ENCODE measurements at places on chromosomes 3 and 15.

DNA sequence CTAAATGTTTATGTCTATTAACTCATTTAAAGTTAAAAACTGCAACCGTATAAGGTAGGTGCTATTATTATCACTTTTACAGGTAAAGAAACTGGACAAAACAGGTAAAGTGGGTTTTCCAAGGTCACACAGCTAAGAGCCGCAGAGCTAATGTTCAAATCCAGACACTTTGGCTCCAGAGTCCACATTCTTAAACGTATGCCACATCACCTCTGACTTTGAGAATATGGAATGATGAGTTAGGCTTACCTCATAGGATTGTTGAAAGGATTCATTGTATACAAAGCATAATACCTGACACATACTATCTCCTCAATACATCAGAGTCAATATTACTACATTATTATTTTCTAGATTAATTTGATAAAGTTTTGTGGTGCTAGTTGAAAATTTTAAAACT, 240.9 kb upstream of the STT3B start:
- DNase-seq: no peak

DNA sequence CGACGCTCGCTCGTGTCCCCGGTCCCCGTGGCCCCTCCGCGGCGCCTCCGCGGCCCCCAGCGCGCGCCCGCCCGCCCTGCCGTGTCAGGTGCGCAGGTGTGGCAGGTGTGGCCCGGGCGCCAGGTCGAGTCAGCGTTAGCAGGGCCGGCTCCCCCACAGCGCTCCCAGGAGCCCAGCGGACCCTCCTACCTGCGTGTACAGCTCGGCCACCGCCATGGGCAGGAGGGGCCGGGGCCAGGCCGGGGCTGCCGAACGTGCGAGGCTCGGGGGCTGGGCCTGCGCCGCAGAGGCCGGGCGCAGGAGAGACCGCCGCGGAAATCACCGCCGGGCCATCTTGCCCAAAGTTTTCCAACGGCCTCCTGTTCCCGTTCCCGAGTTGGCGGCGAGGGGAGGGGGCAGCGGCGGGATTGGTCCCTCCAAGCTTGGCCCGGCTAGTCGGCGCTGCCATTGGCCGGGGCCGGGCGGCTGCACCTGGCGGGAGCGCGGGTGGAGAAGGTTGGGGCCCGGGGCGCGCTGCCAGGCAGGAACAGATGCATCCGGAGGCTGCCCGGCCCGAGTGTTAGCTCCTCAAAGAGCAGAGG, at the start of gene MYO5C:
Gene MYO5C (minus strand): TSS at position 384 of the 581 bp plus-strand sequence. CDS start 168 bp downstream, at position 216.
- peak; percentile 93 for DNase-seq

DNA sequence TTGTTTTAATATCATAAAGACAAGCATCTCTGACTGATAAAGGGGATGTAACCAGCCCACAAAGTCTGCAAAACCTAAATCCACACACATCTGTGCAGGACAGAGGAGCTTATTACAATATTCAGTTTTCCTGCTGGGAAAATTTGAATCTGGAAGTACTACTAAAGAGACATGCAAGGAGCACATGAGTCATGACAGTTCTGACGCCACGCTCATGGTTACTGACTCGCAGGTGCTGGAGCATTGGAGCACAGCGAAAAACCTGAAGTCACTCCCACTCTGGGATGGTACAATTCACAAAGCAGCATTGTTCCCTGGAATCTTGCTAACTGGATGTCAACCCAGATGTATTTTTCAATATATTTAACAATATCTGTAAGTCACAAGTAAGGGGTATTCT, 7.6 kb upstream of the ISL2 start:
- DNase-seq: no peak

GRCh38 chr3:111809186-111809585, 49.9 kb upstream of the PHLDB2 start:
- no peak for DNase-seq

GRCh38 chr3:168250415-168250861, 154.7 kb upstream of the GOLIM4 start:
- DNase-seq: peak; percentile 4

DNA sequence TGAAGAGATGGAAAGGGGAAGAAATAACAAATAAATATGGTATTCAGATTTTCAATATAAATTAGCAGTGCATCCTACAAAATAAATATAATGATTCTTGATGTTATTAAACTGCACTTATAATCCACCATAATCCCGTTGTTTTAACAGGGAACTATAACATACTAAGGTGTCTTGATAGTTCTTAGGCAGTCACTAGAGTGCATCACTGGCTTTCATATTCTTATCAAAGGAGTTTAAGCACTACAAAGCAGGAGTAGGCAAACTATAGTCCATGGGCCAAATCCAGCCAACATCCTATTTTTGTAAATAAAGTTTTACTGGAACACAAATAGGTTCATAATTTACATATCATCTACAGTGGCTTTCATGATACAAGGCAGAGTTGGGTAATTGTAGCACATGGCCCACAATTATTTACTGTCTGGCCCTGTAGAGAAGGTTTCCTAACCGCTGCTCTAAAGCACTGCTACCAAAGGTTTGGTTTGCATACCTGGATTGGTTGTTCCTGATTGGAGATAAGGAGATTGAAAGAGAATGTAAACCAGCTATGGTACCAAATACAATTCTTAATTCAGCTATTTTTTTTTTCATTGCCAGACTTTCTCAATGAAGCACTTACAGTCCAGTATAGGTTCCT, 104.3 kb downstream of the ZNF280D start:
- DNase-seq: no peak

DNA sequence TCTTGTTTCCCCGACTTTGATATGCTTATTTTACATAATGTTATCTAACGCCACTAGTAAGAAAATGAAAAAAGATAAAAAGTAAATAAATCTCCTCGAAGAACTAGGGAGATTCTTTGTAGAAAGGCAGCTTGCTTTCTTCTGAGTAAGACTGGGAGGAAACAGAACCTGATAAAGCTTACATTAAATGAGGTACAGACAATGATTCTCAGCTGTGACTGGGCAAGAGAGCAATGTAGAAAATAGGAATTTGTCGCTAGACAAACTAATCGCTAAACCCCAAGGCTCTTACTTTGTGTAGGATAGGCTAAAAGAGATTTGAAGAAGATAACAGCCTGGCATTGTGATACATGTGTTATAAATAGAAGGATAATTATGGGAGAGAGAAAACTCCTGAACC, 919.0 kb upstream of the ALCAM start:
- no peak for DNase-seq

DNA sequence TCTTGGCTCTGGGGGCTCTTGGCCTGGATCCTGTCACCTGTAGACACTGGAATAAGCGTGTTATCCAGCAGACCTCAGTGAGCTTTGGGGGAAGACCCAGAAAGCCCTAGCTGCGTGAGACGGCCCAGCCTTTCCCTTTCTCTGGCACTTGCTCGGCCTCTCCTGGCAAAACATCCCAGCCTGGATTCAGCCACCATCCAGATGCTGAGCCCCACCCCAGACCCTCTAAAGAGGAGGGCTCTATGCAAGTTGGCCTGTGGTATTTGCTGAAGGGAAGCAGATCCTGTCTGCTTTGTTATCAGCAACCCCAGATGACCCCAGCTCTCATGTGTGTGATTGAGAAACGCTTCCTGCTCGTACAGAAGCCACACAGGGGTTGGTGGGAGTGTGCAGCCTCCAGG, 267.2 kb downstream of the FAM43A start:
- peak; percentile 48 for DNase-seq

DNA sequence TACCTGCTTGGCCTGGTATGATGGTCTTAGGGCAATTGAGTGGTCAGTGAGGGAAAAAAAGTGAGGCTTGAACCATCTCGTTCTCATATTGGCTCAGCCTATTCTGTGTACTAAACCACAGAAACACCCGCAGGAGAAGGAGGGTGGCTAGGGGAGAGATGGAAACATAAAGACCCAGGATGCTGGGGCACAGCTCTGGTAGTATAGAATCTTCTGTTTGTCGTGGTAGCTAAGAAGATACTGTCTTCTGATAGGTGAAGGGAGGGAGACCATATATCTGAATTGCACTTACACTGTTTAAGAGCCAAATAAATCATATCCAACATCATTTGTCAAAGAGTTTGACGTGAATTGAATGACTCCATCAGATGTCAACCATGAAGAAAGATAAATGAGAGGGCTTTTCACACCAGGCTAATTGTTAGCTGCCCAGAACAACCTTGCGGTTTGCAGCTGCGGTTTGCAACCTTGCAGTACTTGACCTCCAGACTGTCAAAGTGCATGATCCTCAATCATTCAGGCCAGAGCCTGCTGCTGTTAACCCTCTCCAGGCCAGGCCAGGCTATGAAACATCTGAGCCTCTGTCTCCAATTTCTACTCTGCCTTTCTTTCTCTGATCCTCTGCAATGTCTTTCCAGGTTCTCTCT, 40.9 kb upstream of the PIK3R4 start:
- DNase-seq: no peak

DNA sequence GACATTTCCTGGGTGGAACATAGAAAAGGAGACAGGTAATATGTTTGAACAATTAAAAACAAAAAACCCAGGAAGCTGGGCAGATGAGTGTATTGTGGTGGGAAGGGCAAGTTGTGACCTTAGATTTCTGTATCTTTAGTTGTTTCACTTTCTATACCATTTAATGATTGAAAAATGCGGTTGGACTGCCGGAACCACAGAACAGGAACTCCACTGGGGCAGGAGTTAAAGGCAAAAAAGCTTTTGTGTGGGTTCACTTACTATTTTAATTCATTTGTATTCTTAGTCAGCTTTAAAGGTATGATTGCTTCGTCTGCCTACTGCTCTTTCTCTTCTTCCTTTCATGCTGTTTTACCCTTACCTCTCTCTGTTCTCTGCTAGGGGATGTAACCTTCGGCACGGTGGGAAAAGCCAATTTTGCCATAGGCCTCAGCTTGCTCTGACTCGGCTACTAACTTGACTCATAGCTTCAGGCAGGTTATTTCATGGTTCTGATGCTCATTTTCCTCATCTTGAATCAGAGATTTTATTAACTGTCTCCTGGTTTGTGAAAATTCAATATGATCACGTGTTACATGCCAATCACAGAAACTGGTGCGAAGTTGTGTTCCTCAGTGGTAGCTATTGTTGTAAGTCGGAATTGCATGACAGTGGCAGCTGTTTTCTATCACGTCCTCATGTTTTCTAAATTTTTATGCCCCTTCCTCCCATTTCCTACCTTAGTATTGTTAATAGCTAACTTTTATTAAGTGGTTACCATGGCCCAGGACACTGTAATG, 1.6 kb upstream of the MCTP2 start:
- no peak for DNase-seq

DNA sequence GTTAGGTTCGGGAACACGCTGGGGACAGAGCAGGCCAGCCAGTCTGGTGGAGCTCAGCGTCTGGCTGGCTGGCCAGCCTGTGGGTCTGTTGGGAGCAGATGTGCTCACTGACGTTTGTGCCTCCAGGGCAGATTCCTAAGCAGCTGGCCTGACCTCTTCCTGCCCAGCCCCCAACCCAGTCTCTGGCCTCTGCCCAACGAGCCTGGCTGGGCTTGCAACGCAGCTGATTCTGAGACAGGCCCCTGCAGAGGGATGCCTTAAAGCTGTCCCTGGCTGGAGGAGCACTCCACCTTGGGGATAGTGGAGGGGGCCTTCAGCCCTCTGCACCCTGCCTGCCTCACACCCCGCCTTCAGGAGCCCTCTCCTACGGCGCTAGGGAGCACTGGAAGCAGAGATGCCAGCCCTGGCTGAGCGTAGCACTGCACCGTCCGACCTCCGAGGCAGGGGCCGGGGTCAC, 46.0 kb downstream of the KLF13 start:
- peak; percentile 48 for DNase-seq
